ENCODE measurements at places on chromosomes 6 and 20.

GRCh38 chr20:5908981-5909380, 41.4 kb downstream of the TRMT6 start:
- no peak for DNase-seq

- no peak for DNase-seq
Observed at GRCh38 chr6:53441035-53441493, 92.3 kb upstream of the ELOVL5 start.

GRCh38 chr6:116278854-116279231, 887 bp downstream of the TSPYL1 start:
- peak; percentile 21 for DNase-seq

DNA sequence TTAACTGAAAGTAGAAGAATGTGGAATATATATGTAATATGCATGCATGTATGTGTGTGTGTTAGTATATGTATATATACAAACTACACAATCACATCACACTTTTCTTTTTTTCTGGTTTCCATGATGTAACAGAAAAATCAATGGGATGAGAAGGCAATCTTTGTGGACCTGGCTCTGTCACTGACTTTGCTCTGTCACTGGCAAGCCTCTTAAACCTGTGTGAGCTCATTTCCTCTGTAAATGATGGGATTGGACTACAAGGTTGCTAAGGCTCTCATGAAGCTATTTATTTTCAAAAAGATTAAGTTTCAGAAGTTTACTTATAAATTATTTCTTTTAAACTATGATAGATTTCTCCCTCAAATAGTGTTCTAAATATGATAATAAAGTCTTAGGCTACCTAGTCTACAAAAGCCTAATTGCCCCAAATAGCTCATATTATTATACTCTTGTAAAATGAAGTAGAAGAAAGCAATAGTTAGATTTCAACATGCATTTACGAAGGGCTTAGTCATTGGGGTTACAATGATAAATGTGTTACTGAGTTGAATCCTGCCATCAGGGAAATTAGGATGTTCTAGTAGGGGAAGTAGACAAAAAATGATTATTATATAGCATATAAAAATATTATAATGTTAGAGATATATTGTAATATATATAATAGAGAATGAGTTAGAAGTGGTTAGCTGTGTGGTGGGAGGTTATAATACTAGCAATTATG, 129.3 kb downstream of the AFG1L start:
- no peak for DNase-seq

- no peak for DNase-seq
Observed at GRCh38 chr6:170058878-170059485, 231.9 kb downstream of the DLL1 start.

GRCh38 chr6:5199702-5200101, 61.0 kb downstream of the LYRM4 start:
- no peak for DNase-seq

DNA sequence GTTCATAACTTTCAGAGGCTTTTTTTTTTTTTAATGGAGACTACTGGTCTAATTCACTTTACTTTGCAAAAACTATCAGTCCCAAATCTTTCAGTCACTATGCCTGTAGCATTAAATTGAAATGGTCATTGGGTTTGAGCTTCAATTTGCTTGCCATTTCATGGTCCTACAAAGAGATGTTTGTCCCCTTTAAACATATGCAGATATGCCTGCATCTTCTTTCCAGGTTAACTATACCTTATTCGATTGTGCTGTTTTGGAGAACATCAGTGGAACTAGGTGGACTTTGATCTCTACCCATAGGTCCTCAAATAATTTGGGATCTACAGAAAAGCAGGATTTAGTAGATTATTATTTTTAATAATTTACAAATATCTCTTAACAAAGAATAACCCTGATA, 4.6 kb downstream of the POU3F2 start:
- no peak for DNase-seq

GRCh38 chr6:73519926-73520687, 725 bp downstream of the EEF1A1 start:
- peak; percentile 62 for DNase-seq

GRCh38 chr6:40328386-40328985, 258.7 kb downstream of the LRFN2 start:
- DNase-seq, result no peak

DNA sequence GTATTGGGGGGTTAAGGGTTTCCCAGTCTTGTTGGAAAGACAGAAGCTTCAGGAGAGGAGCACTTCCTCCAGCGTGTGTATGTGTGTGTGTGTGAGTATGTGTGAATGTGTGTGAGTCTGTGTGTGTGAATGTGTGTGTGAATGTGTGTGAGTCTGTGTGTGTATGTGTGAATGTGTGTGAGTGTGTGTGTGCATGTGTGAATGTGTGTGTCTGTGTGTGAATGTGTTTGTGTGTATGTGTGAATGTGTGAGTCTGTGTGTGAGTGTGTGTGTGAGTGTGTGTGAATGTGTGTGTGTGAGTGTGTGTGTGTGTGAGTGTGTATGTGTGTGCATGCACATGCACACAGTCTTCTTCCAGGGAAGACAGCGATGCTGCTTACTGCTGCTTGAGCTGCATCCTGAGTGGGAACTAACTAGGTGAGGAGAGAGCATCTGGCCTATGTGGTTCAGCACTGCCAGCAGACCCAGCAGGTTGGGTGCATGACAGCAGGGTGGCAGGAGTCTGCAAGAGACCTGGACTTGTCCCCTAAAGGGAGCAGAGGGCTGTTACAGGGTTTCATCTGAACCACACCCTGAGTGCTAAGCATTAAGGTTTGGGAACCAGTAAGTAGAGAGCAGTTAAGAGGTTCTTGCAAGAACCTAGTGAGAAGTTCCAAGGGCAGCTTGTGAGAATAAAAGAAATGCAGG, 22.7 kb upstream of the CCND3 start:
- DNase-seq, result no peak

DNA sequence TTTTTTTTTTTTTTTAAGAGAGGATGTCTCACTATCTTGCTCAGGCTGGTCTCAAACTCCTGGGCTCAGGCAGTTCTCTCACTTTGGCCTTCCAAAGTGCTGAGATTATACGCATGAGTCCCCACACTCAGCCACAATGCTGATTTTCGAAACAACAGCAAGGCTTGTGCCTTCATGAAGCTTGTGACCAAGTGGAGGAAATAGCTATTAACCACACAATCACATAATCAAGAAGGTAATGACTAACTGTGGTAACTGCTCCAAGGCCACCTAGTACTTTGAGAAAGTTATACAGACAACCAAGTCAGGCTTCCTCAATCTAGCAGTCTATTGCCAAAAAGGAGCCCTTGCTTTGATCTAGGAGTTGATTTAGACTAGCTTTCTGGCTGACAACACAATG, 46.3 kb downstream of the SOD2 start:
- DNase-seq, result no peak

GRCh38 chr6:2158596-2159271, 86.7 kb downstream of the GMDS start:
- peak; percentile 5 for DNase-seq

DNA sequence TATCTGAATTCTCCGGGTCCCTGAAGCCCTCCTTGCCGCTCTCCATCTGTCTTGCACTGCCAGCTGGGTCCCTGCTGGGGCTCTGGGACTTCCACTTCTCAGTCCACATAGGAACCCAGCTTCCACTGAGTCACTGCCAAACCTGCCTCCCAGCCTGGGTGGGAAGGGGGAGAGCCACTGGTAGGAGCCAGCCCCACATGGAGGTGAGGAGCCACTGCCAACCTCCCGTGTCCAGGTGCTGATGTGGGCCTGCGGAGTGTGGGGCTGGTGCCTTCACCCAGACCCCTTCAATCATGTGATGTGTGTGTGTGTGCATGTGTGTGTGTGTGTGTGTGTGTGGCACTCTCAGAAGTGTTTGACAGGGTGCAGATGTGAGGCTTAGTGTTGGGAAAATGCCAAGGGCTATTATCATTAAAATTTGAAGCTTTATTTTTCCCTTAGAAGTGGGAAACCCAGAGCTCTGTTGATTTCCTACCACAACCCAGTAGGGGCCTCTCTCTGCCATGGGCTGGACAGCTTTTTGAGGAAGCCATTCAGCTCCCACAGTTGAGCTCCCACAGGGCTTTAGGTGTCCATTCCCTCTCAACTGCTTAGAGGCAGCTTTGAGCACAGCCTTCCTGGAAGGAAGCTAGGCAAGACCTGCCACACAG, 9.3 kb upstream of the SGK2 start:
- no peak for DNase-seq

DNA sequence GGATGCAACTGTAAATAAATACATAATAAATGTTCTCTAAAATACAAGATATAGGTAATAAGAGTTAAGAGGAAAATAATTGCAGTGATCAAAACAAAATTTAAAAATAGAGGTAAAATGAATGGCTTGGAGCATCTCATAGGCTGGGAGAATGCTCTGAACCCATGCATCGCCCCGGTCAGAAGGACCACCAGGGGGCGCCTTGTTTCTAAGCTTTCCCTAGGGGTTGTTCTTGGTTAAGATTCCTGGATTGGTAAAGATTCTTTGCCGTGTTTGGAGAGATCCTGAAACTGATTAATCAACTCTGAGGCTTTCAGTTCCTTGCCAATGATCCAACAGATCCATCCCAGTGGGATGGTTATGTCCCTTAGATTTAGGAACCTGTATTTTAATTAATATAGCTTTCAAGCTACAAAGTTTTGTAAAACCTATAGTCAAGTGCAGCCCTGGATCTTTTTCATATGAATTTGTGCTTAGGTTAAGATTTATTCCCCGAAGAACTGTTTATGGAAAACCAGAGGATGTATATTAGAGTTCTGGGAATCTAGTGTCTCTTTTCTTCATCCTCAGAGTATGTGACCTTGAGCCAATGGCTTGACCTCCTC, 45.3 kb upstream of the PRELID3B start:
- peak; percentile 98 for DNase-seq

DNA sequence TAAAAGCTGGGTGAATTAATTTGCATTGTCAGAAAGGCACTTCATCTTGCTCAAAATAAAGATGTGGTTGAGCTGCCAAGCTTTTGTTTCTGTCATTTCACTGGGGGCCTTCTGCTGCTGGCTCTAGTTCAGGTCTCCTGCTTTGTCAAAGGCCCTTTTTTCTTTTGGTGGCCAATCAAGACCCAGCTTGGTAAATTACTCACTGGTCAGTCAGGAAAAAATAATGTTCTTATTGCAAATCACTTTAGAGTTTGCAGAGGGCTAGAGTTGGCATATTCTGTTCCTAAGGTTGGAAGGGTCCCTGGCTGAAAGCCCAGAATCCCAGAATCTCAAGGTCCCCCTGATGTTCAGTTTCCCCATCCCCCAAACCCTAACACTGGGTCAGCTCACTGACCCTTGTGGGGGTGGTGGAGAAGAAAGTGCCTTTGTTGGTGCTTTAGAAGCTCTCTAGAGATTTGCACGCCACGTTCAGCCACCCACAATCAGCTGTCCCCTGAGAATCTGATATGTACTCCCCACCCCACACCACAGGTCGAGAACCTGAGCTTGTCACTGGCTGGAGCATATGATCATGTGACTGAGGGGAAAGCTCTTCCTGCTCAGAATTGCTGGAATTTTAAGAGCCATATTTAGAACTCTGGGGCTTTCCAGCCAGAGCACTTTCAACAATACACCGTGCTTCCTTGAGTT, 21.7 kb upstream of the BNIP5 start:
- peak; percentile 65 for DNase-seq

Measured in SJCRH30 (cell line).